ENCODE measurements at places on chromosomes 3 and 15.

GRCh38 chr15:58517252-58517681 is 85.5 kb downstream of the LIPC start:
- DNase-seq: no peak

DNA sequence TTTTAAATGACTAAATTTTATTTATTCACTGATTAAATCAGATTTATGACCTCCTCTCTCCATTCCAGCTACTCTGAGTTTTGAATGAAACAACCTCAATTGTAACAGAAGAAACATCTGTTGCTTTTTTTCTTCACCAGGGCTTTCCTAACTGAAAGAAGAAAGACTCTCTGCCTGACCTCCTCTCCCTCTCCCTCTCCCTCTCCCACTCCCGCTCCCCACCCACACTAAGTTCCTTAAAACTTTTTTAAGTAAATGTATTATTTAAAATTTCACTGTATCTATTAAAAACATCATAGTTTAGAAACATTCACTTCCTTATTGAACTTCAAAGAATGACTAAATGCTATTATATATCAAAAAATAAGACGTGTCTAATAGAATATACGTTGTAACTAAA is 122.0 kb downstream of the TFDP2 start:
- DNase-seq: no peak

- no peak for DNase-seq
These were observed 7.0 kb upstream of the HAPLN3 start for GRCh38 chr15:88902221-88902835.

DNA sequence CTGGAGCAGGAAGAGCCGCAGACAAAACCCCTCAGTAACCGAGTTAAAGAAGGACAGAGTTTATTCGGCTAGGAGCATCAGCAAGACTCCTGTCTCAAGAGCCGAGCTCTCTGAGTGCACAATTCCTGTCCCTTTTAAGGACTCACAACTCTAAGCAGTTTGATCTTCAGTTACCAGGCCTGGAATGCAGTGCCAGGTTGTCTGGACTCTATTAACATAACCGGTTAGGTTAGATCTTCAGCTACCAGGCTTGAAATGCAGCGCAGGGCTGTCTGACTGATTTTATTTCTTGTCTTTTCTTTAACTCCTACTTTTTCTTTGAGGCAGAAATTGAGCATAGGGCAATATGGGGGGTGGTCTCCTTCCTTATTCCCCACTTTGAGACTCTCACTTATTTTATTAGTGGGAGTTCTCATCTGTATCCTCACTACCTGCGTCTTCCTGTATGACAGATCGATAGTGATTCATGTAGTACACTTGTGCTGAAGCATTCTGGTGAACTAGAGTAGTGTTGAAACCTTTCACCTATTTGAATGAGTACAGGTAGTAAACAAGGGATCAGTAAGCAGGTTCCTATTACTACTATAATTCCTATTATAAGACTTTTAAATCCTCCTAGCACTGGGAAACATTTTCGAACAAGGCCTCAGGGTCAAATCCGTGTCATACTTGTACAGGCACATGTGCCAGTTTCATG is 325.0 kb downstream of the CGGBP1 start:
- no peak for DNase-seq

All from stimulated activated CD8-positive, alpha-beta memory T cell treated with anti-CD3 and anti-CD28 coated beads, Interleukin-15, amount 100 ng/mL, for 48 hours (primary cell).